ENCODE measurements at places on chromosomes 7 and 10.

GRCh38 chr10:114087255-114087654 is 43.6 kb downstream of the ADRB1 start:
- DNase-seq: no peak

GRCh38 chr10:33117816-33118215 is 159.8 kb upstream of the ITGB1 start:
- DNase-seq: no peak

DNA sequence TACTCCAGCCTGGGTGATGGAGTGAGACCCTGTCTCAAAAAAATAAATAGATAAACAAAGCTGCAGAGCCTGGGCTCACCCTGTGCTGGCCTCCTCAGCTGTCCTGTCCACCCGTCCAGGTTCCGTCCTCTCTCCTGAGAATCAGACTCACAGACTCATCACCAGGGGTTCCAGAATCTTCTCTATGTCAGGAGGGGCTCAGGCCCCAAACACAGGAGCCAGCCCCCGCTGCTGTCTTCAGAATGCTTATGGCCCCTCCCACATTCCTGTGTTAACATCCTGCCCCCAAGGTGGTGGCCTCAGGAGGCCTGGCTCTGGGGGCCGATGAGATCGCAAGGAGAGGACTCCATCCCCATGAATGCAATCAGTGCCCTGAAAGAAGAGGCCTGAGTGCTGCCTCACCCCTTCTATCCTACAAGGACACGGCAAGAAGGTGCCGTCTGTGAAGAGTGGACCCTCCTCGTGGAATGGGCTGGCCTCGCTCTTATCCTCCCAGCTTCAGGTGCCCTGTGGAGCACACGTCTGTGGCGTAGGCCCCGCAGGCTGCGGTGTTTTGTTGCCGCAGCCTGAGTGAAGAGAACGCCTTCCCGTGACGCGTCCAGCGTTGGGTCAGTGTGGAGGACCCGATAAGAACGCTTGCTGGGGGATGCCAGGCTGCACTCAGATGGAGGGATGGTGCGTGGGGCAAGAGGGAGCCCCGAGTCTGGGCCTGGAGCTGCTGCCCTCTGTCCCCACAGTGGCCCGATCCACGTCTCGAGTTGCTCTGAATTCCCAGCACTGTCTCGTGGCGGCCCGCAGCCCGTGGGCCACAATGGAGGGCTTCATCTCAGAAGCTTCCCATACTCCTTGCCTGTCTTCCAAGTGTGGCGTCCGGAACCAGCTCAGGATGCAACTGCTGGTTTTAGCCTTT is 77.1 kb downstream of the INPP5A start:
- no peak for DNase-seq

- peak; percentile 84 for DNase-seq
Measured at GRCh38 chr7:76108540-76109233, 60.8 kb downstream of the MDH2 start.

DNA sequence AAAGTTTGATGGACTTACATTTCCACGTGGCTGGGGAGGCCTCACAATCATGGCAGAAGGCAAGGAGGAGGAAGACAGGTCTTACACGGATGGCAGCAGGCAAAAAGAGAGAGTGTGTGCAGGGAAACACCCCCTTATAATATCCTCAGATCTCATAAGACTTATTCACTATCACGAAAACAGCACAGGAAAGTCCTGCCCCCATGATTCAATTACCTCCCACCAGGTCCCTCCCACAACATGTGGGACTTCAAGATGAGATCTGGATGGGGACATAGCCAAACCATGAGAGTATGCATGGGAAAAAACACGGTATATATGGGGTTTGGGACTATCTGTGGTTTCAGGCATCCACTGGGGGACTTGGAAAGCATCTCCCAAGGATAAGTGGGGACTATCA is 78.0 kb downstream of the PLXNA4 start:
- DNase-seq: peak; percentile 10

DNA sequence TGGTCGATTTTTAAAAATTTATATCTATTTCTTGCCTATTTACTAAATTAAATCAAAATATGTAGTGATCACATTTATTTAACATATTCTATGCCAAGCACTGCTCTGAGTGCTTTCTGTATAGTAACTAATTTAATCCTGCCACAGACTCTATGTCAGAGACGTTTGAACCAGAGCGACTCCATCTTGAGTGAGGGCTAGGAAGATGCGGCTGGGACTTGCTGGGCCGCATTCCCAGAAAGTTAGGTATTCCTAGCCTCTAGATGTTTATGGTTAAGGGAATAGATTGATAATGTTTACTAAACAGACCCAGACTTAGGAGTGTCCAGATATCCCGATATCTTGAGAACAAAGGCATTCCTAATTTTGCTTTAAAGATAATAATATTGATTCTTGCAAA is 3.2 kb upstream of the GSTO1 start:
- no peak for DNase-seq

GRCh38 chr7:22667187-22667561 is 59.8 kb upstream of the IL6 start:
- DNase-seq: no peak

DNA sequence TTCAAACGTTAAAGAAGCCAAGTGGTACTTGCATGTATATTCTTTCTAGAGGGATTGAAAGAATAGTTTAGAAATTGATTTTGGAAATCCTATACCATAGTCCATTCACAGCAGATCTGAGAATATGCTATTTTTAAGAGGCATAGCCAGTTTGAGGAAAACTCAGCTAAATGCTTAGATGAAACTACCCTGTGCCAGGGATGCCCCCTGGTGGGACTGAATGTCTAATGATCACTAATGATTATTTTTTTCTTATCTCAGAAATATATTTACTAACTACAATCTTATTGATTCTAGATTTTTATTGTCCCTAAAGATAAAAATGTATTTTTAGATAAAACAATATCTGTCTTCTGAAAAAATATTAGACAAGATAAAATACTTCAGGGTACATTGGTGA is 844.9 kb upstream of the PHF14 start:
- no peak for DNase-seq

DNA sequence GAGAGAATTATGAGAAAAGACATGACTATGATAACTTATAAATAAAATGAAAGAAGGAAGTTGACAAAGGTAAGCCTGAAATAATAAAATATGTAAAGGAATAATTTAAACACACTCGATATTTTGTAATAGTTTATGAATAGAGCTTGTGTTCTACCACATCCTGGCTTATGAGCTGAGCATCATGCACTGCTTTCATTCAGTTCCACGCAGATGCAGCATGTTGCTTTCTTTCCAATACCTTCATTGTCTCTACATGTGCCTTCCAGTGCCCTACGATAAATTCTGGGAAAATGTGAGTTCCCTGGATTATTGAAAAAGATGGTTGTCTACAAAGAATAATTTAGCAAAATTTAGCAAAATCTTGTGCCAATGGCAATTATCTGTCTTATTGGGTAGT is 398.9 kb upstream of the SEMA3C start:
- no peak for DNase-seq
